Fibroblast of upper back skin (primary cell): ENCODE measurements at places on chromosomes 12 and 14.

GRCh38 chr14:89308232-89308959, 108.6 kb downstream of the FOXN3 start:
- DNase-seq, result peak; percentile 14

- peak; percentile 41 for DNase-seq
Measured at GRCh38 chr12:120710031-120710804, at the start of gene UNC119B. Gene UNC119B, plus strand, starts transcription at chr12:120710458. Its CDS starts 17 bp downstream, at chr12:120710475.

DNA sequence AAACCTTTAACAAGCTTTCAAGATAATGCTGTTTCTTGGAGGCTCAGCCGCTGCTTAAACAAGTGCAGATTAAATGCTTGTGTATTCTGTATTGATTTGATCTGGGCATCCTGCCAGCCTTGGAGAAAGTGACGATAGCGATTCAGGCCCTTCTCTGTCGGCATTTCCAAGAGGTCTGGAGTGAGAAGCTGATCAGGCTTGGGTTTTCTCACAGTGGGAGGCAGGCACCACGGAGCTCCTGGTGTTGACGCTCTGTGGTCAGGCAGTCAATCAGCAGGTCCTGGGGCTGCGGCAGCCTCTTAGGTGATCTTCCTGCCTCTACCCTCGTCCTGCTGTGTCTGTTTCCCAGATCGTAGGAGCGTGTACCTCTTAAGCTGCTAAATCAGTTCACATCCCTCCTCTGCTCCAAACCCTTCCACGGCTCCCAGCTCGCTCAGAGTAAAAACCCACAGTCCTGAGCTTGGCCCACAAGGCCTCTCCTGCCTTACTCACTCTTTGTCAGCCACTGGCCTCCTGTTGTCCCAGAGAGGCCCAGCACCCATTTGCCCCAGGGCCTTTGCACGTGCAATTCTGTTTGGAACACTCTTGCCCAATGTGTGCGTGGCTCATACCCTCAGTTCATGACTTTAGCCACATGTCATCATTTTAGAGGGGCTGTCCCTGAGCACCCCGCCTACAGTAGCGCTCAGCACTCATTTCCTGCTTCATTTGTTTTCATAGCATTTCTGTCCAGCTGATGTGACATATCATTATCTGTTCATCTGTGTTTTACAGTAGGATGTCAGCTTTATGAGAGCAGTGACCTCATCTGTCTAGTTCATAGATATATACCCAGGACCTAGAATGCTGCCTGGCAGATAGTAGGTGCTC, 155.4 kb downstream of the AACS start:
- DNase-seq, result no peak

DNA sequence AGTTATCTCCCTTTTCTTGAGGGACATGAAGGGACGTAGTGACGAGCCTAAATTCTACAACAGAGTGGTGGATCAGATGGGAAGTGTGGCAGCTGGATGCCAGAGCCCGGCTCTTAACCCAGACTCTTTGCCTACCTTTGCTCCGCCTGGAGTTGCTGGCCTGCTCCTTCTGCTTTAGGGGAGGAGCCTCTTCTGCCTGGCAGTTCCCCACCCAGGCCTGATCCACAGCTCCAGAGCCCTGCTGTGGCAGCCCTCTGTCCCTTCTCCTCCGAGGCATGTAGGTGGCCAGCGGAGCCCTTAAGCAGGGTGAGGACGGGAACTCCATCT, 2.3 kb upstream of the PRPH start:
- no peak for DNase-seq

DNA sequence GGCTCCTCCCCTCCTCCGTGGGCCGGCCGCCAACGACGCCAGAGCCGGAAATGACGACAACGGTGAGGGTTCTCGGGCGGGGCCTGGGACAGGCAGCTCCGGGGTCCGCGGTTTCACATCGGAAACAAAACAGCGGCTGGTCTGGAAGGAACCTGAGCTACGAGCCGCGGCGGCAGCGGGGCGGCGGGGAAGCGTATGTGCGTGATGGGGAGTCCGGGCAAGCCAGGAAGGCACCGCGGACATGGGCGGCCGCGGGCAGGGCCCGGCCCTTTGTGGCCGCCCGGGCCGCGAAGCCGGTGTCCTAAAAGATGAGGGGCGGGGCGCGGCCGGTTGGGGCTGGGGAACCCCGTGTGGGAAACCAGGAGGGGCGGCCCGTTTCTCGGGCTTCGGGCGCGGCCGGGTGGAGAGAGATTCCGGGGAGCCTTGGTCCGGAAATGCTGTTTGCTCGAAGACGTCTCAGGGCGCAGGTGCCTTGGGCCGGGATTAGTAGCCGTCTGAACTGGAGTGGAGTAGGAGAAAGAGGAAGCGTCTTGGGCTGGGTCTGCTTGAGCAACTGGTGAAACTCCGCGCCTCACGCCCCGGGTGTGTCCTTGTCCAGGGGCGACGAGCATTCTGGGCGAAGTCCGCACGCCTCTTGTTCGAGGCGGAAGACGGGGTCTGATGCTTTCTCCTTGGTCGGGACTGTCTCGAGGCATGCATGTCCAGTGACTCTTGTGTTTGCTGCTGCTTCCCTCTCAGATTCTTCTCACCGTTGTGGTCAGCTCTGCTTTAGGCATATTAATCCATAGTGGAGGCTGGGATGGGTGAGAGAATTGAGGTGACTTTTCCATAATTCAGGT, at the start of gene PSEN1:
PSEN1 (plus strand) TSS at position 121 of the 839 bp plus-strand sequence. CDS start 11,513 bp downstream, outside the sequence.
- peak; percentile 90 for DNase-seq

- DNase-seq, result no peak
Measured at GRCh38 chr14:98932431-98933325, 339.3 kb downstream of the BCL11B start.

GRCh38 chr12:47740606-47741339, 15.5 kb upstream of the ENDOU start:
- DNase-seq, result no peak

DNA sequence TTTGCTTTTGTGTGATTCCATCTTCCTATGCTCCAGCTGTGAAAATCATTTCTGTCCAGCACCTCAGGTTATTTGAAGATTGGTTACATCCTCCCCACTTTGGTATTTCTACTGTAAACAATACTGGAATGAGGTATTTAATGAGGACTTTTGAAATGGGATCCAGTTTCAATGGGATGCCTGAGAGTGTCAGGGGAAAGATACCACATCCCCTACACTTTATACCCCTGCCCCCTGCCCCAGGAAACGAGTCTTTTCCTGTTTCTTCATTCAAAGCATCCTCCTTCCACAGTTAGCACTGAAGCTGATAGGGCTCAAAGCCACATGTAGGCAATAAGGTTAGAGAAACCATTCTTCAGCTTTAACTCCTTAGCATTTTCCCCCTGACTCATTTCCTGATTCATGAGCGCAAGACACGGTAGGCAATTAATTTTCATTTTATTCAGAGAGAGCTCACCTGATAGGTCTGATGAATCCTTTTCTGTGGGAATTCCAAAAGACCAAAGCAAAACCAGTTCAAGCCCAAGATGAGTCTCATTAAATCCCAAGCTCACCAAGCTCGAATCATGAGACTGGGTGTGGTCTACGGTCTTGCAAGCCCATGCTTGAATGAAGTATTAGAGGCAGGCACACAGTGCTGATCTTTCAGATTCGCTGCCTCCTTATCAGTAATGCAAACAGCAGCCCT, 143.6 kb upstream of the CRY1 start:
- DNase-seq, result peak; percentile 61

GRCh38 chr12:122927756-122928403, 32.0 kb upstream of the VPS37B start:
- DNase-seq, result no peak

GRCh38 chr12:125111403-125111802, 46.2 kb downstream of the AACS start:
- peak; percentile 11 for DNase-seq

DNA sequence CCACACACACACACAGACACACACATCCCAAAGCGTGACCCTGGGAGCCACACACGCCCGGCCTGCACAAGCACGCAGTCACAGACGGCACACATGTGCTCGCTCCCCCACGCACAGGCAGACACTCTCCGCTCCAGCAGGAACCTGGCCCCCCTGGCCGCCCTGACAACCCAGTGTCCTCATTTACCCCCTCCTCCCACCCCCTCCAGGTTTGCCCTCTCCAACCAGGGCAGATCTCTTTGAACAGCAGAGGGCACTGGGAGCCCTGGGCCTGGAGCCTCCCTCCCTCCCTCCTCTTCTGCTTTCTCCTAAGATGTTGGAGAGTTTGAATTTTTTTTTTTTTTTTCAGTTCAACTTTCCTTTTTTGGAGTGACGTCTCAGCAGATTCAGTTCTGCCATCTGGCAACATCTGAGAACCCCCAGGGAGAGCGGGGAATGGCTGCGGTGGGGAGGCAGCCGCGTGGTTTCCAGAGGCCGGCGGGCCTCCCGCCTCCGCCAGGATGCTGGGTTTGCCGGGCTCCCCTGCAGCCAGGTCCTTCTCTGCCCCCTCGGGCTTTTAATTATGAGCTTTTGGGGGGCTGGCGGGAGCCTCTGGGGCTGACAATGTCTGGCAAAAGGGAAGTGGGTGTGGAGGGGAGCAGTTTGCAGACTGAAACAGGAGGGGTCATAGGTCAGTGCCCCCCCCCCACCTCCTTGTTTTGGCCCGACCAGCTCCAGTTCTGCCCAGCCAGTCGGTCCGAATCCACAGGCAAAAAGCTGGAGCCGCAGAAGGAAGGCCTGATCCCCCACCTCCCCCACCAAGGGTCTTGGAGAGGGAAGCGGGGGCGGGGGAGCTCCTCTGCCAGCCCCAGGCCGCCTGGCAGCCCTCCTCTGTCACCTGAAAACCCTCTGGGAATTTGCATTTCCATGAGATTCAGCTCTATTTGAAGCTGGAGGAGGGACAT, 1.3 kb upstream of the NCOR2 start:
- DNase-seq, result peak; percentile 98

DNA sequence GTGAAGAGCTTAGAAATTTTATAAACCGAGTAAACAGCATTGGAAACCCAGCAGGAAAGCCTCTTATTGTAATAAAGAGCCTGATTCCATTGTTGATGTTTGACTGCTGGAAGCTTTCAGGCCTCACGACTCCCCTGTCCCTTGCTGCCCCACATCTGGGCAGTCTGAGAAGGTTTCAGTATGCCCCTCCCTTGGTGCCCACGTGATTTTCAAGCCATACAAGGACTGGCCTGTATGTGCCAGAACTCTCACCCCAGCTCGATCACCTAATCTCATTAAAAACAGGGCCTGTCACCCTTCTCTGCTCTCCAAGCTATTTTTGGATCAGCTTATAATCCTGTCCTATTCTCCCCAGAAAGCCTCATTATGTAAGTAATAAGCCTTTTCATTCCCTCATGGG, 7.5 kb upstream of the PYROXD1 start:
- DNase-seq, result no peak

GRCh38 chr14:104588066-104588857, 8.7 kb downstream of the C14orf180 start:
- DNase-seq, result no peak

DNA sequence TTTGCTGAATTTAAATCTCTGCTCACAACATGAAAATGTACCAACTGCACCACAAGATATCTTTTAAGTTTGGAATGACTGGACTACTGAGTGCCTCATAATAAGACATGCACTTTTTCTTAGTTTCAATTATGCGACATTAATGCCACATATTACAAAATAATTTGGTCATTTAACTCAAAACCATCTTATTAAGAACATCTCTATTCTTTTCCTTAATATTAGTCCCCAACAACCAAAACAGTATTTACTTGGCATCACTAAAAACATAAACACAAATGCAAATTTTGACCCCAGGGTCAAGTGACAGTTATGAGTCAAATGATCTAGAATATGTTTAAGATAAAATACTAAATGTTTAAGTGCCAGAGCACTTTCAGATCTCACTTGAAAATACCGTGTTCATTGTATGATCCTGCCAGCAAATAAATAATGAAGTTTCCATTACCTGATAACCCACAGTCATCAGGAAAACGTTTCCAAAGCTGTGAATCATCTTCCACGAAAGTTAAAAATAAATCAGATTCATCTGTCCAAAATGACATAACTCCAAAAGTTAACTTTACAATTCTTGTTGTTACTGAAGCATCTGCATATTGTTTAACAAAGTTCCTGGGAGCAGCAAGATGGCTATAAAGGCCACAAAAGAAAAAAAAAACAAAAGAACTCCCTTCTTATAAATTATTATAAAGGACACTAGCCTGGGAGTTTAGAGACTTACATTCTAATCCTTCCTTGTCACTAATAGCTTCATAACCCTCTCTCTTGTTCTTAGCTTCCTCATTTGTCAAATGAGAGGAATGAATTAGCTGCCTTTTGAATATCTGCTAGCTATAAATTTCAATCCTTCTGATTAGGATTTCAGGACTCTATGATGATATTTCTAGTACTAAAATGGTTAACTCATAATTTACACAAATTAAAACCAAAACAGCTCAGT, 30.5 kb upstream of the AP4S1 start:
- peak; percentile 50 for DNase-seq

DNA sequence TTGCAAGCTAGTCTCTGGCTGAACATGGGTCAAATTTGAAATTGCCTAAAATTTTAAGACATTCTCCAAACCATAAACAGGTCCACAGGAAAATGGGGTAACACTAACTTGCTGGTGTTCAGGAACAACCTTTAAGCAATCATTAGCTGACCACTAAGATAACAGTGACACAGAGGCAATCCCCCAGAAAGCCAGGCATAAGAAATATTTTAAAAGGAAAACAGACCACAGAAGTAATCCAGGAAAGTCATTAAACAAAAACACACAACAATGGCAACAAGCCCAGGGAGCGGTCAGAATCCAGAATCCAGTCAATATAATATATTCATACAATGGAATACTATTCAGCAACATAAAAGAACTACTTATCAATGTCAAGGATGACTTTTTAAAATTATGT, 59.1 kb downstream of the LRP6 start:
- no peak for DNase-seq

DNA sequence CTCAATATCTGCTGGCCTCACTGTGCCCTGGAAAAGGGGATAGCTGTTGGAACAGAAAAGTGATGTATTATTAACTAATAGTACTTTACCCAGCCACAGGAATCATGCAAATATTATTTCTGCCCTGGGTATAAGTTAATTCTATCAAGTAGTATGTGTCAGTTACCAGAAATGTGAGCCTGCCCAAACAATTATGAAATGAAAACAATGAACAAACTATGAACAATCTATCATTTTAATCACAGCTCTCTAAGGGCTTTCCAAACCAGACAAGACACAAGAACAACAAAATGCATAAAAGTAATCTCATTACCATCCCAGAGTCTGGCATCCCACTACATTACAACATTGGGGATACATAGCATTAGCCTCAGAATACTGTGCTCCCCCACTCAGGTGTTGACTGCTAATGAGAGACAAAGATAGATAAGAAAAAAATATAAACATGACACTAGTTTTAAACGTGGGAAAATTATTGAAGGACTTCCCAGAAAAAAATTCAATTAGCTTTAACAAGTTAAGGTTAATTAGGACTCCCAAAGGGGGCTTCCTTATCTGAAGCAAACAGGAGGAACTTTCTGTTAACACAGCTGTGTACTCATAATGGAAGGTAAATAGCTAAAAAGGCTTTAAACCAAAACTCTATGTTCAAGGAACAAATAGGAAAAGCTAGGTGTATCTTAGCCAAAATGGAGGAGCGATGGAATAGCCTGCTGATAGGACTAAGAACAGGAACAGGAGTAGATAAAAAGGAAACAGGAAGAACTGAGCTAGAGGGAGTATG, 3.3 kb downstream of the DCAF5 start:
- no peak for DNase-seq

GRCh38 chr14:57875296-57875695, 9.4 kb upstream of the SLC35F4 start:
- DNase-seq, result no peak
